Tibial nerve (tissue), 4 donors: ENCODE measurements at places on chromosomes 16 and 17. TPM values are rescaled to one million over a fixed set of nuclear protein-coding genes. Genes with fewer than 3 reads are reported as not detected.

- no peak overlapping the region for H3K4me3 ChIP-seq
- no peaks in the 10 kb centered on the region for H3K36me3 ChIP-seq
- no peaks in the 10 kb centered on the region for H3K4me1 ChIP-seq
- no peak overlapping the region for H3K27ac ChIP-seq
Observed at GRCh38 chr17:72110231-72110941, 10.4 kb upstream of the SOX9 start.

DNA sequence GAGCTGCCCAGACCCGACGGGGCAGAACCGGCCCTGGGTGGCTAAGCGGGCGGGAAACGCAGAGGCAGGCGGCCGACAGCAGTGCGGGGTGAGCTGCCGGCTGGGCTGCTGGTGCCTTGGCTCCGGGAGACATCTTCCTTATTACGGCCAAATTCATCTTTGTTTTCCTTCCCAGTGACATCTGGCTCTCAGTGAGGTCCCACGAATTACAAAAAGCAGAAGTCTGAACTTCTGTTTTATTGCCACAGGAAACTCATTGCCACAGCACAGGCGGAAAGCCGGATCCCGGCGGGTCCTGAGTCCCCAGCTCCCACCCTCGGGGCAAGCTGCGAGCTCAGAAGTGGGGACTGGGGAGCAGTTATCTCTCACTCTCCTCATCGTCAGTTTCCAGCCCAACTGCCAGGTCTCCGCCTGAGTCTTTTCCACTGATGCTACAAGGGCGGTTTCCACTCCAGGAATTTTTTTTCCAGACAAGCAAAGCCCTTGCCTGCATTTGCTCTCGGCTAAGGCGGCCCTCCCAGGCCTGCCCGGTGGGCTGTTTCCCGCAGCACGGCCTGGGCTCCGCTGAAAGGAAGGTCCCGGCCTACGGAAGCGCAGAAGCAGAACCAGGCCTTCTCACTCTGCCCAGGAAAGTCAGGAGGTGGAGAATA lies 40.3 kb downstream of the CBFA2T3 start:
- peak overlapping the region; percentile 12 for H3K4me3 ChIP-seq
- no peaks in the 10 kb centered on the region for H3K27me3 ChIP-seq
- H3K36me3 ChIP-seq: no peaks in the 10 kb centered on the region
- H3K27ac ChIP-seq: peak overlapping the region; percentile 65

DNA sequence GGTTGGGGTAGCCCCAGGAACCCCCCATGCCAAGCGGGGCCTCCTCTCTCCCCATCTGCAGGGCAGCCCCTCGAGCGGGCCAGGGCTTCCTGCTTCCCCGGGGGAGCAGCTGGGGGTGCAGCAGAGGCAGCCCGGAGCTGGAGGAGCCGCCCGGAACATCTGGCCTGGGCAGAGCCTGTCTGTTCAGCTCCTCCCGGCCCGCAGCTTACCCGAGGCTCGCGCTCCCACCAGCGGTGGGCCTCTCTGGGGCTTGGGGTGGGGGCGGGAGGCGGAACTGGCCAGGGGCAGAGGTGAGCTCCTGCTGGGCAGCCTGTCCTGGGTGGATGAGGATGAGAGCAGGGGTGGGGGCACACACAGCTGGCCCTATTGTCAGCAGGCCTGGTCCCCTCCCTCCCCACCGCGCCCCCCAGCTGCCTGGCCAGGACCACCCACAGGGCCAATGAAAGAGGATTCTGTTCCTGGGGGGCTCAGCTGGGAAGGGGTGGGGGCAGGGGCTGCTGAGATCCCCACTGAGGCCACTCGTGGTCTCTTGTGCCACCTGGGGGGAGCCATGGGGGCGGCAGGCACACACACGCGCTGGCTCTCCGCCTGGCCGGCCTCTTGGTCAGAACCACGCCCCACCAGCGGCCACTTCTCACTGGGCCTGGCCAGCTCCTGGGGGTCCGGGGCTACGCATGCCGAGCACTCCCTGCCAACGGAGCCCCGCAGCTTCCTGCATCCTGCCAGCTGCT lies 34.7 kb downstream of the BAHCC1 start:
- no peak for DNase-seq
- peaks cover 8% of the 10 kb centered on the region for H3K4me1 ChIP-seq
- no peak overlapping the region for H3K4me3 ChIP-seq
- H3K36me3 ChIP-seq: no peaks in the 10 kb centered on the region

DNA sequence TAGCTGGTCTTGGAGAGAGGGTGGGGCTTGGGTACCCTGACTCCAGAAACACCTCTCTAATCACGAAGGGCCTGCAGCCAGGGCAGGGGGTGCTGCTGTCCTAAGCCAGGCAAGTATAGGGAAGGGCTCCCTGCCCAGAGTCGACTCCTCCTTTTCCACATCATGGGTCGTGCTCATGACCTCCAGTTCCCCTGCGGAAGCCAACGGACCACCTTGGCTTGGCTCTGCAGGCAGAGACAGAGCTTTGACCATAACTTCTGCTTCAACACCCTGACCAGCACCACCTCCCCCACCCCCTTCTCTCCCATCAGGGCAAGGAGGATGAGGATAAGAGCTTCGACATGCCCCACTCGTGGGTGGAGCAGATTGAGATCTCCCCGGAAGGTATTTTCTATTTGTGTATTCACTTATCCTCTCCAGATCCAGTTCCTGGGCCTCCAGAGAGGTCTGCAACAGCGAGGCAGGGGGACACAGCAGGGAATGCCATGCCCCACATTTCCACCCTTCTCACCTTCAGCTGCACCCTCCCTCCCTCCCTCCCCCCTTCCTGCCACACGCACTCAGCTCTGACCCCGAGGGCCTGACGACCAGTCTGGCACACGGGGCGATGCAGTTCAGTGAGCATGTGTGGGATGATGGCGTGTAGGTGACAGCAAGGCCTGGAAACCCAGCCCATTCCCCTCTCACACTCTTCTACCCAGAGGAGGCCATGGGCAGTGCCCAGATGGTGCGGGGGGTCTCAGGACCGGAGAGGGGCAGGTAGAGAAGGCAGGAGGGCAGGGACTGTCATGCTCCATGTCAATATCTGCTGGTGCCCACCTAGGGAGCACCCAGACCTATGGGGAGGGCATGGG lies 14.0 kb upstream of the KATNB1 start:
- H3K36me3 ChIP-seq: no peaks in the 10 kb centered on the region
- no peaks in the 10 kb centered on the region for H3K27me3 ChIP-seq
- H3K4me3 ChIP-seq: no peak overlapping the region
- H3K4me1 ChIP-seq: no peaks in the 10 kb centered on the region
- no peak for DNase-seq

DNA sequence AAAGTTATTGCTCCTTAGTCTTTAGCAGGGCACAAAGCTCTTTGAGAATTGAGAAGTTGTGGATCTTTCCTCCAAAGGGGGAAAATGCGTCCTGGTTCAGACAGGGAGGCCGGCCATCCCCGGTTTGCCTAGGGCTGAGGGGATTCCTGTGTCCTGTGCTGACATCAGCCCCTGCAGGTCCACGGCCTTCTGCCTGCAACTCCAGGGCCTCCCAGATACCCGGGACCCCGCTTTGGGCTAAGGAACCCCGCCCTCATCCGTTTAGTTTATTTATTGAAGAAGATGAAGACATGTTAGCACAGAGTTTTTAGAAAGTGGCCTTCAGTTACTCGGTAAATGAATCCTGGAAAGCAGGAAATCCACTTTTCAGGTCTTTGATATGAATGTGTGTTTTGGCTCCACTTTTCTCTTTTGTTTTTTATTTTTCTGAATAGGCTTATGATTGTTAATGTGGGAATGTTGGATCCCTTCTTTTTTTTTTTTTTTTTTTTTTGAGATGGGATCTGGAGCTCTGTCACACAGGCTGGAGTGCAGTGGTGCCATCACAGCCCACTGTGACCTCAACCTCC lies 65.6 kb downstream of the CRISPLD2 start:
- no peak for DNase-seq
- H3K27me3 ChIP-seq: no peaks in the 10 kb centered on the region
- peak overlapping the region; percentile 17 for H3K4me3 ChIP-seq
- peaks cover 15% of the 10 kb centered on the region for H3K4me1 ChIP-seq
- no peaks in the 10 kb centered on the region for H3K36me3 ChIP-seq

GRCh38 chr17:77962348-77962747 lies 3.8 kb downstream of the TNRC6C start:
- no peak overlapping the region for H3K27ac ChIP-seq
- H3K36me3 ChIP-seq: no peaks in the 10 kb centered on the region
- no peak for DNase-seq
- H3K4me1 ChIP-seq: peaks cover 74% of the 10 kb centered on the region

- no peak overlapping the region for H3K27ac ChIP-seq
- H3K36me3 ChIP-seq: no peaks in the 10 kb centered on the region
- peak; percentile 15 for DNase-seq
- no peaks in the 10 kb centered on the region for H3K4me1 ChIP-seq
- H3K27me3 ChIP-seq: no peaks in the 10 kb centered on the region
- H3K4me3 ChIP-seq: peak overlapping the region; percentile 4
Observed at GRCh38 chr16:78742501-78743283, 643.2 kb downstream of the WWOX start.

DNA sequence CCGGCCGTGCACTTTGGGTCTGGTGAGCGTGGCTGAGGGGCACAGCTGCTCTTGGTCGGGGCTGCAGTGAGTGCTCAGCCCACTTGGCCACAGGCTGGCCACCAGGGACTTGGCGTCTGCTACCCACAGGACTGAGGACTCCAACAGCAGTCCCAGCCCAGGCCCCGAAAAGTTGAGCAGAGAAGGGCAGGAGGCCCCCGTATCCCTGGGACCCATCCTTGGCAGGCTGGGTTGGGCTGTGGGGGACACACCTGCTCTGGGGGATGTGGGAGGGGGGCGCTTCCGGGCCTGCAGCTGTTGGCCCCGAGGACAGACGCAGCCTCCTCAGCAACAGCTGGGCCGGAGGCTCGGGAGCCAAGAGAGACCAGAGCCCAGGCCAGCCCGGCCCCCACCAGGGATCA lies 19.4 kb upstream of the SSTR5 start:
- H3K36me3 ChIP-seq: no peaks in the 10 kb centered on the region
- DNase-seq: no peak
- H3K4me3 ChIP-seq: no peak overlapping the region
- no peaks in the 10 kb centered on the region for H3K4me1 ChIP-seq
- peaks cover 27% of the 10 kb centered on the region for H3K27me3 ChIP-seq

DNA sequence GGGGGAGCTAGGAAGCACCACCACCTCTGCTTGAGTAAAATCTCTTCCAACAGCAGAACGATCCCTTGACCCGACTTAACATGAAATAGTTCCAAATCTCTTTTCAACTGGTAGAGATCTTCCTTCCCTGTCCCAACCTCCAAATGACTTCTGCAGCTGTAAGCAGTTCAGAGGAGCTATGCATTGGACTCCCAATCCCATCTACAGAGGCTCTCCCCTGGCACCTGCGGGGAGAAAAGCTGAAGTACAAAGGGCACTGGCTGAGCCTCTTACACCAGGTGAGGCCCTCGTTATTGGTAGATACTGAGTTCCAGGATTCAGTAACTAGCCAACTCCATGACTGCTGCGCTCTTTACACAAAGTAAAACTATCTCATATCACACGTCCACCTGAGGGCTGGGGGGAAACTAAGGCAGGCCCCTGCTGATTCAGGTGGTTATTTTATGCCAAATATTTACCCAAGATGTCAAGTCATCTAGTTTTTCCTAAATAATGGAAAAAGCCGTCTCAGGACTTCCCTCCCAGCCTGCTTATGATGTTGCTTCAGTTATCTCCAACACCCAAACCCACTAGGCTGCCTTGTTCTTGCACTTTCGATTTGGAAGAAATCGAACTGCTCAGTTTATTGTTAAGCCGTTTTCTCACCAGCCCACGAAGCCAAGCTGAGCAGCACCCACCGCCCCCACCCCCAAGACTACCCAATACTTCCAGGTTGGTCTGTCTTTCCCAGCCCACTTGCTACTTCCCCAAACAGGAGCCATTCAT lies 3.2 kb downstream of the ACTG1 start:
- H3K4me3 ChIP-seq: peak overlapping the region; percentile 95
- H3K36me3 ChIP-seq: no peaks in the 10 kb centered on the region
- peaks cover 24% of the 10 kb centered on the region for H3K4me1 ChIP-seq
- DNase-seq: no peak
- no peaks in the 10 kb centered on the region for H3K27me3 ChIP-seq

DNA sequence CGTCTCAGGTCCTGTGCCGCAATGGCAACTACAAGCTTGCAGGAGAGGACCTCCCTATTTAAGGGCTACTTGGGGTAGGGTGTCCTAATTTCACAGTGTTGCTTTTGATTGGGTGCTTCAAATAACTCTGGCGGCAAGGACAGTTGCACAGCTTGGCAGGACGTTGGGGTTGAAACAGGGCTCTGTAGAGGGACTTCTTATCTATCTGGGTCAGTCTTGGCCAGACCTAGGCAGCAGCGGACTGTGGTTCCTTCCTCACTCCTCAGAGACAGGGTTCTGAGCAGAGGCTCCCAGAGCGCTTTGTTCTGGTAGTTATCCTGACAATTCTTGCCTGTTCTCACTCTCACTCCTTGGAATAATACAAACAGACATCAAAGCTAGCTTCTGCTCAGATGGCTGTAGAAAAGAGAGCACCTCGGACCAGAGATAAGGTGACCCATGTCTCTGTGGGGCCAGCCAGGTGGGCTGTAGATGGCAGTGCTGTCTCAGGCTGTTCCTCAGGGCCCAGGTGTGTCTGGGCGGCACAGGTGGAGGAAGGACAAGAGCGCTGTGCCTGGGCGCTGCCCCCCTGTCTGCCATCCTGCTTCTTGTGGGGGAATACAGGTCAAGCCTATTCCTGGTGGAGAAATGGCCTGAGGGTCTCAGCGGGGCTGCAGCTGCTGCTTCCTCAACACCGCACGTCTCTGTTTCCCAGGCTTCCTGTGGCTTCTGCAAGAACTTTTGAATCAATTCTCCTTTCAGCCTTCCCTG lies 61.0 kb downstream of the PLD6 start:
- no peak overlapping the region for H3K4me3 ChIP-seq
- H3K4me1 ChIP-seq: peaks cover 3% of the 10 kb centered on the region
- no peaks in the 10 kb centered on the region for H3K27me3 ChIP-seq
- H3K27ac ChIP-seq: no peak overlapping the region
- no peak for DNase-seq

DNA sequence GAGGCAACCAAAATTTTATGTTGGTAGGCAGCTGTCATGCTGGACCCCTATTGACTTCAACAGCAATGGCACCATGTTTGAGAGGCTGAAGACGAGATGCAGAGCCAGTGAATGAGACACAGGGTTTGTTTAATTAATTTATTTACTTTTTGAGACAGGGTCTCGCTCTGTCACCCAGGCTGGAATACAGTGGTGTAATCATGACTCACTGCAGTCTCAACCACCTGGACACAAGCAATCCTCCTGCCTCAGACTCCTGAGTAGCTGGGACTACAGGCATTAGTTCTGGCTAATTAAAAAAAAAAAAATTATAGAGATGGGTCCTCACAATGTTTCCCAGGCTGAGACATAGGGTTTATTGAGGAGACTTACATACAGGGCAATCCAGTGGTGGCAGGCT lies 36.2 kb upstream of the PPM1D start:
- DNase-seq: no peak
- H3K27me3 ChIP-seq: no peaks in the 10 kb centered on the region
- H3K36me3 ChIP-seq: no peaks in the 10 kb centered on the region
- H3K4me3 ChIP-seq: no peak overlapping the region

GRCh38 chr17:3485481-3486068 lies 9.8 kb downstream of the ASPA start:
- no peak for DNase-seq
- no peak overlapping the region for H3K27ac ChIP-seq
- no peaks in the 10 kb centered on the region for H3K27me3 ChIP-seq
- no peak overlapping the region for H3K4me3 ChIP-seq
- H3K36me3 ChIP-seq: no peaks in the 10 kb centered on the region

The ATP2C2 gene
- total RNA-seq: not detected

The KIFC3 gene
- total RNA-seq: 66.4 TPM

The NXPH3 gene
- total RNA-seq: 15.9 TPM

The KRT33A gene
- total RNA-seq: not detected

The MFAP4 gene
- total RNA-seq: 62.4 TPM

The STH gene
- not detected for total RNA-seq

The CES5A gene
- total RNA-seq: not detected

The HSD17B1 gene
- total RNA-seq: 4.4 TPM

The NPIPA8 gene
- total RNA-seq: not detected

The ACSM2A gene
- not detected for total RNA-seq

The AATK gene
- 272 TPM for total RNA-seq
